Stimulated activated CD4-positive, alpha-beta T cell treated with anti-CD3 and anti-CD28 coated beads, Interleukin-1b, Interleukin-23, amount 100 ng/mL, for 48 hours (primary cell): ENCODE measurements at places on chromosomes 16 and 17.

GRCh38 chr17:67506966-67507365 lies 129.9 kb downstream of the PITPNC1 start:
- peak; percentile 34 for DNase-seq

DNA sequence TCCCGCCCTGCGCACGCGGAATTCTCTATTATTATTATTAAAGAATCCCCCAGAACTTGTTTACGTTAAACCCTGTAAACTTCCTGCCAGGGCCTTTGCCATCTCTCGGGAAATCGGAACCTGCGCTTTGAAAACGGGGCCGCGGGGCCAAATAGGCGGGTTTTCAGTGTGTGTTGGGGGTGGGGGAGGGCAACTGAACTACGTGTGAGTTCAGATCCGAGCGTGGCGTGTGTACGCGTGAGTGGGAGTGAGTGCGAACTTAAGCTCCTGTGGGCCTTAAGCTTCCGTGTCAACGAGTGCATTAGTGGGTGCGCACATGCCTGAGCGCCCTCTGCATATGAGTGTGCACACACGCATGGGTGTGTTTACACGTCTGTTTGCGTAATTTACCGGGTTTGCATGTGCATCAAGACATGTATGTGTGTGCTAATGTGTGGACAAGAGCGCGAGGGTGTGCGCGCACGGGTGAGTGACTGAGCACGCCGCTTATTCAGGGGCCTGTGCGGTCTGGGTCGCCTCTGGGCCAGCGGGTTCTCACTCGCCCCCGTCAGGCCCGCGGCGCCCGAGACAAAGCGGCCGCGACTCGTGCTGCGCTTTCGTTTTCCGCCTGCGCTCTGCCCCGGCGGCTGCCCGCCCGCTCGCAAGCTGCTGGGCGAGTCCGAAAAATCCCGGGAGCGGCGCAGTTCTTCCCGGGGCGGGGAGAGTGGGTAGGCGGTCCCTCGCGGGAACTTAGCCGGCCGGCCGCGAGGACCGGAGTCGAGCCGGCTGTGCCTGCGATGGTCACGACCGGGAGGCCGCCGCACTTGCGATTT lies 1.2 kb upstream of the FOXF1 start:
- no peak for DNase-seq

DNA sequence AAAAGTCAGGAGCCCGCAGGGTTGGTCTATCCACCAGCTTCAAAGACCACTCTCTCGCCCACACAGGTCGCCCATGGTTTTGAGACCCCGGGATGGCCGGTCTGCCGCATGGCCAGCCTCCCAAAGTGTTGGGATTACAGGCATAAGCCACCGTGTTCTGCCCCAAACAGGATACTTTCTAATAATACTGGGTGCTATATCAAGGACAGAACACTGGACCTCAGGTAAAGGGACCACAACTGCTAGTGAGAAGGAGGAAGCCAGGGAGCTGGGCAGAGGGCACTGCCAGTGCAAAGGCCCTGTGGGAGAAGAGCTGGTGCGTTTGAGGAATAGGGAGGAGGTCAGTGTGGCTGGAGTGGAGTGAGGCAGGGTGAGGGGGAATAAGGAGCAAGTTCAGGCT lies 34.1 kb downstream of the IL21R start:
- DNase-seq, result no peak

- DNase-seq, result no peak
Measured at GRCh38 chr17:4509923-4510617, 11.4 kb downstream of the SPNS2 start.

- peak; percentile 69 for DNase-seq
Measured at GRCh38 chr17:2239882-2240430, 63.6 kb downstream of the SMG6 start.

DNA sequence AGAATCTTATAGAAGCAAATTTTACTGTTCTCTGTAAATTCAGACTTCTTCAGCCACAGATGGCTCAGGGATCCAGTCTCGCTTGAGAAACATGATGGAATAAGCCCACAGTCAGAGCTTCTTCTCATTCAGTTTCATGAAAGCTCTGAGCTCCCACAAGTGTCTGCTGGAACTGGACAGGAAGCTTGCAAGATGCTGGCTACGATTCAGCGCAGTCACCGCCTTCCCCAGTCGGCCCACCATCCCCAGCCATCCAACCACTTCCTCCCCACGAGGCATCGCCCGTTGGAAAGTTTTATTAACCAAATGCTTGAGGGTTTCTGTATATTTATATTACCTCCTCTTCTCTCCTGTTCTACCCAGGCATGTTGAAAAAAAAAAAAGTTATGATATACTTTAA lies 171.7 kb downstream of the ZFHX3 start:
- DNase-seq, result no peak

GRCh38 chr17:42363767-42364585 lies 24.3 kb downstream of the STAT3 start:
- no peak for DNase-seq

DNA sequence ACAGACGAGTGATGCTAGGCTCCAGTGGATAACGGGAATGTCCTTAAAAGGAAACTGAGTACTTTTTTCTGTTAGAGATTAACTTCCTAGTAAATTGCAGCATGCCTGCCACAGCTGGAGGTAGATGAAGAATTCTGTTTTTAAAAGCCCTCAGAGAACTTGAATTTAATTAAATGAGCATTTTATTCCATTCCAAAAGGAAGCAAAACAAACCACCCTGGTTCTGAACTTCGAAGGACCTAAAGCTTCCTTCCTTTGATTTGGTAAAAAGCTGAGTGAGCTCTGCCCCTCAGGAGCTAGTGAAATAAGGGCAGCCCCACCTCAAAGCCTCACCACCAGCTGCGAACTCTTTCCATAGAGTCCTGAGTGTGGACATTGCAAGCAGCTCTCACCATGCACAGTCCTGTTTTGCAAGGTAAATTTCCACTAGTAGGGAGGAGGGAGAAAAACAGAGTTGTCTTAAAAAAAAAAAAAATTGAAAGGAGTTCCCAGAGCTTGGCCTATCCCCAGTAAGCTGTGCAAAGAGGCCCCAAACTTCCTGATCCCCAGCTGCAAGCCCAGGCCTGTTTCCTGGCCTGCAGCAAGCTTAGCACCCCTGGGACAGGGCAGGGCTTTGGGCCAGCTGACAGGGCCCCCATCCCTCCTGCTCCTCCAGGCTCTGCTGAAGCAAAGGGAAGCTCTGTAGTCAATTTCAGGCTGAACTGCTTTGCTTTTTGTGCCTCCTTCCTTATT lies 11.2 kb downstream of the CHD9NB start:
- DNase-seq, result no peak

GRCh38 chr17:15123593-15124263 lies 141.4 kb downstream of the PMP22 start:
- no peak for DNase-seq

- DNase-seq, result no peak
Measured at GRCh38 chr16:2852003-2852730, 5.8 kb downstream of the PRSS22 start.

- no peak for DNase-seq
Measured at GRCh38 chr17:31475378-31476162, 84.1 kb downstream of the RAB11FIP4 start.

DNA sequence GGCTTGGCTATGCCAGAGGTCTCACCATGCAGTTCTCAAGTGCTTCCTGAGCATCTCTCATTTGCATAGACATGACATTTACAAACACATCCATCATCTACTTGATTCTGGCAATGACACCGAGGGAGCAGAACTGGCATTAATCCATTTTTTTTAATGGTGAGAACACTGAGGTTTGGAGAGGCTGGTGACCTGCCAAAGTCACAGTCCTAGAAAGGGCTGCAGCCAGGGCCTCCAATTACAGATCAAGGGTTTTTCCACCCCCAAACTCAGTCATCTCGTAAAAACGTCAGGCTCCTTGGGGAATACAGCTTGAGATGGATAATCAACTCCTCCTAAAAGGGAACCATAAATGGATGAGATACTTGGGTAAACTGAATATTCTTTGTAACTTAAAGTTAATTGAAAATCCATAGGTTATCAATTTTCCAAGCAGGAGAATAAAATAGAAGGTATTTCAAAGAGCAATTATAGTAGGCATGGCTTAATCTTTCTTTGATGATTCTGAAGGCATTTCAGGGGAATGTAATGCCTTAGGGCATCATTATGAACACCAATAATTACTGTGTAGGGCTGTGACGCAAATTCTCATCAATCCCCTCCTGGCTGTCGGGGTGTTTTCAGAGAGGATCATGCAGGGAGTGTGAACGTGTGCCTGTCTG lies 9.4 kb upstream of the MEOX1 start:
- no peak for DNase-seq

DNA sequence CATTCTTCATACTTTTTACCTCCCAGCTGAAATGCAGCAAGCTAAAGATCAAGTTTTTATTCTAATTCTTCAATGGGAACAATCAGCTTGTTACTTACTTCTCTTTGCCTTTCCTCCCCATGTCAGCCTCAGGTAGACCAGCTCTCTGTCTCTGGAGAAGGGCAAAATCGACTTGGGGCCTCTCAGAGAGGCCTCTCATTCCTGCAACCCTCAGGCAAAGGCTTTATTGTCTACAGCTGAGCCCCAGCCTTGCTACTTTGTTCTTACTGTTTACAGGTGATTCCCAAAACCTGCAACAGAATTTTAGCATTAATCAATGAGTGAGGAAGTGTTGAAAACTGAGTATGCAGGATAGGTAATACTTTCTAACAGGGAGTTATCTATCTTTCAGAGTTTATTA lies 148.6 kb downstream of the KIF2B start:
- no peak for DNase-seq

DNA sequence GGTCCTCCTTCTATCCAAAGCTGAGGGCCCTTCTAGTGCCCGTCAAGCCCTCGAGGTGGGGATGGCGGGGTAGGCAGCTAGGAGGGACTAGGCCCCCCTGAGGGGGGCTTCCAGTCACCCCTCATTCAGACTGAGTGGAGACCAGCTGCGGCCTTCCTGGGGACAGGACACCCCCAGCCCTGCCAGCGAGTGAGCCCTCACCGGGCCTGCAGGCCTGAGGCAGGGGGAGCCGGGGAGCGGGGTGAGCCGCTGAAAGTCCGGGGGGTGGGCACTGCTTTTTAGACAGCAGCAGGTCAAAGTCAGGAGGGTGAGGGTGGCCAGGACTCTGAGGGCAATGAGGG lies 8.7 kb upstream of the KREMEN2 start:
- DNase-seq, result no peak
